CD4-positive, alpha-beta T cell treated with Interferon gamma for 1 hour (primary cell): ENCODE measurements at places on chromosomes 4 and X.

- no peak for DNase-seq
Measured at GRCh38 chr4:41140410-41140809, 73.9 kb downstream of the APBB2 start.

DNA sequence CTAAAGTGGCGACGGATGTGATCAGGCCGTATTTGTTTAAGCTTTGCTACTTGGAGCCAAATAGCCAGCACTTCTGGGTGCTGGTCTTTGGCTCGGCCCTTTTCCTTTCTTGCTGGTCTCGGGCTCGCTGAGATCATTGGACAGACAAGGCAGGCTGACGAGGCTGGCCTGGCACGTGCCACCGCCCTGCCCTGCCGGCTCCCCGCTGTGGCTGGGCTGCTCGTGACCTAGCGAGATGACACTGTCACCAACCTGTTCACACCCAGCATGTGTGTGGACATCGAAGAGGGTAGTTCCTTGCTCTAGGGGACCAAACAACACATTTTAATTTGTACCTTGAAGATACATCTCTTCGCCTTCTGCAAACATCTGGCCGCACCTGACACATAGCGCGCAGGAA is 98.0 kb downstream of the ABLIM2 start:
- no peak for DNase-seq

- DNase-seq: no peak
Measured at GRCh38 chrX:18578546-18578945, 93.4 kb downstream of the RS1 start.

DNA sequence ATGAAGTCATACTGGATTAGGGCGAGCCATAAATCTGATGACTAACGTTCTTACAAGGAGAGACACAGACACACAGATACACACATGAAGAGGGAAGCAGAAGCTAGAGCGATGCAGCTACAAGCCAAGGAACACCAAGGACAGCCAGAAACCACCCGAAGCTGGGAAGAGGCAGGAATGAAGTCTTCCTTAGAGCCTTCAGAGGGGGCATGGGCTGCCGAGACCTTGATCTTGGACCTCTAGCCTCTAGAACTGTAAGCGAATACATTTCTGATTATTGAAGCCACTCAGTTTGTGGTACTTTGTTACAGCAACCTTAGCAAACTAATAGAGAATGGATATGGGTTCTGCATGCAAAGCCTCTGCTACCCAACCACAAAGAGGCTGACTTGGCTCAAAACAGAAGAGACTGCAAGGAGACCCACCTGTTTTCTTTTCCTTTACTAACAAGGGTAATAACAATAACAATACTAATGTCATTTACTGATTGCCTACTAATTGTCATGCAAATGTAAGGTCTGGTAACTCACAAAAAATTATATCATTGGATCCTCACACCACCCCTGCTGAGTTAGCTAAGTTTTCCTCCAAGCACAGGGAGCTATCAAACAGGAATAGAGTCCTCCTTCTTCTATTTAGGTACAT is 10.1 kb upstream of the LDB2 start:
- DNase-seq: no peak

GRCh38 chrX:44012484-44013096 is 39.4 kb upstream of the NDP start:
- DNase-seq: peak; percentile 69

- no peak for DNase-seq
Measured at GRCh38 chrX:13074297-13075262, 30.2 kb upstream of the FAM9C start.
